Dorsolateral prefrontal cortex (tissue), 122 donors: ENCODE measurements at places on chromosomes 1 and 21.

DNA sequence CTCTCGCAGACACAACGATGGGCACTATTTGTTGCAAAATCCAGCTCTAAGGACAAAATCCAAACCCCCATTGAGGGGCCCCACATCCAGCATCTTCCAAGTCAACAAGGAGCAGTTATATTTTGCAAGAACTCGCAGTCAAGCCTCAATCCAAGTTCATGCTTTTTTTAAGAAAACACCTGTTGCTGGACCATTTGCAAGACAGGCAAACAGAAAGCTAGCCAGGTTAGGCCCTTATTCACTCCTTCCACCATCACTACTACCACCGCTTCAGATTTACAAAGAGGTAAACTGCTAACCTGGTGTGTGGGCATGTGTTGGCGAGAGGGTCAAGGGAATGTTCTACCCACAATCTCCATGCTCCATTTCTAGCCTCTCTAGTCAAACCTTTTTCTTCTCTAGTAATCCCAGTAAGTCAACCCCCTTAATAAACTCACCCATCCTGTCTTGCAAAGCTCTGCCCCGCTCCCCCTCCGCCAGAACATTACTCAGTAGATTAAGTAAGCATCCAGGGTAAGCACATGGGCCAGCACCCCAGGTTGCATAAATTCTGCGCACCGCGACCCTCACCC lies 703 bp downstream of the ERI3 start:
- DNase-seq: no peak

DNA sequence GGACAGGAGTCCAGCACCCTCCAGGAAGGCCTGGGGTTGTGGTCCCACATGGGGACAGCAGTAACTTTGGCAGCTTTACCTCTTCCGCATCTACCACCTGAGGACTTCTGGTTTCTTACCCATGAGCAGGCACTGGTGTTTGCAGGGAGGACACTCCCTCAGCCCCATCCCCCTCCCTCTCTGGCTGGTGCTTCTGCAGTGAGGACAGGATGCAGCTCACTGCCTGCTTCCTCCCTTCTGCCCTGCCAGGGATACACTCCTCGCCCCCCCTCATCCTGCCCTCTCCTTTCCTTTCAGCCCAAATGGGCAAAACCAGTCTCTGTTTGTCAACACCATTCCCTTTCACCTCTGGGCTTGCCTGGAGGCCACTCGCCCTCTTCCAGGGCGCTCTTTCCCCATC lies 62.4 kb downstream of the KIRREL1 start:
- DNase-seq: no peak

DNA sequence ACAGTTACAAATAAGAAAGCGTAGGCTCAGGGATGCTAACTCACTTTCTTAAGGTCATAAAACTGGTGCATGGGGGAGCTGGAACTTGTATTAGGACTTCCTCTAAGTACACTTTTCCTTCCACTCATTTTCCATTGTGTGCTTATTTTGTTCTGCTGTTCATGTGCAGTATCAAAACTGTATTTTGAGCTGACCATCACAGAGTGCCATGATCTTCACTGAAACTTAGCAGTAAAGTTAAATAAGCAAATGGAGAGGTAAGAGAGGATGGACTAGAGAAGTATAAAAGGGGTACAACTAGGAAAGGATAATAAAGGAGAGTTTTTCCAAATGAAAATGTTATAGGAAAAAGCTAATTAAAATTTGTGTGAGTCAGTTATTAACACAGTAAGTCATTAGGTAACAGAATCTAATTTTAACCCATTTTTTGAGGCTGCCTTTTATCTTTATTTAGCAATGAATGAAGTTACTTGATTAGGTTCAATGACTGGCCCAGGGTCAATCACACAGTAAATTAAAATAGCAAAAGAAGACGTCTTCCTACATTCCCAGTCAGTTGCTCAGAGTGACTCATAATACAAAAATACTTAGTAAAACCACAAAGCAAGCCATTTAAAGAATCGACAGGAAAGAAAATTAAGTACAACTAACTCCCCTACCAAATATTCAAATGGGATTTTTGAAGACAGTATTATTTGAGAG lies 165.8 kb upstream of the C1orf105 start:
- DNase-seq: no peak

GRCh38 chr1:116694524-116694923 lies 27.0 kb upstream of the IGSF3 start:
- DNase-seq: no peak

DNA sequence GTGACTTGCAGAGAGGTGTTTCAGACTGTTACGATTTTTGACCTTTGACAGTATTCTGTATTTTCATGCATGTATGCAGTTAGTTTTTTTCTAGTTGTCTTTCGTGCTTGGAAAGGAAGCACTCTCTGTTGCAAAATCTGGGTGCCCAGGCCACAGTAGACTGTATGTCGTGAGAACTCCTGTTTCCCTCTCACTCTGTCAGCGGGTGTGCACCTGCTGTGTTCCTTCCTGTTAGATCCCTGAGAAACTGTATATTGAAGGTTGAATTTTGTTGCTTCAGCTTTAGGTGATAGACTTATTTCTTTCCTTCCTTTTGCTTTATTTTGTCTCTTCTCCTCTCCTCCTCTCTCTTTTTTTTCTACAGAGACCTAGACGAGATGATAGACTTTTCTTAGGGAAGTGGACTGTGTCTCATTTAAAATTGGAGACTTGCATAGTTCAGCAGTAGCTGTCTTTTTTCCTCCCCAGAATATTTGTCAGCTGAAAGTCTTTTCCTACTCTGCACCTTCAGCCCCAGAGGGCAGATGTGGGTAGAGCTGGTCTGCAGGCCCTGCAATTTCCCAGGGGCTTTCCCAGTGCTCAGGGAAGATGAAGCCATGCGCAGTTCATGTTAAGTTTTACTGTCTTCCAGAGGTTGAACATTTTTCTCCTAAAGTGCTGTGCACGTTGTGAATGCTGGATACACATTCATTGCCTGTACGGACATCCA lies 1.4 kb downstream of the TRAPPC10 start:
- no peak for DNase-seq

DNA sequence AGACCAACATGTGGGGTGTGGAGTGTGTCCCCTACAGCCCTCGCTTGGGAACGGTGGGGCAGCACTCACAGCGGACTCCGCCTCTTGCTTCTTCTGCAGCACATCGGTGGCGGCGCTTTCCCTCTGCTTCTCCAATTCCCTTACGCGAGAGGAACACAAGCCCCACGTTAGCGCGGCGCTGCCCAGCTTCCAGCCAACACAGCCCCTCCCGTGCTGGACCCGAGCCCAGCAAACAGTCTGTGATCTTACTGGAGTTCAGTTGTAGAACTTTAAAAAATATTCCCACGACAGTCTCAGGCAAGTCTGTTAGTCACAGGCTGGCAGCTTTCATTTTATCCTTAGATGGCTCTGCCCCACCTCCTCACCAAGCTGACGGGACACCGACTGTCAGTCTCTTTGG lies 13.6 kb downstream of the THAP3 start:
- peak; percentile 81 for DNase-seq

DNA sequence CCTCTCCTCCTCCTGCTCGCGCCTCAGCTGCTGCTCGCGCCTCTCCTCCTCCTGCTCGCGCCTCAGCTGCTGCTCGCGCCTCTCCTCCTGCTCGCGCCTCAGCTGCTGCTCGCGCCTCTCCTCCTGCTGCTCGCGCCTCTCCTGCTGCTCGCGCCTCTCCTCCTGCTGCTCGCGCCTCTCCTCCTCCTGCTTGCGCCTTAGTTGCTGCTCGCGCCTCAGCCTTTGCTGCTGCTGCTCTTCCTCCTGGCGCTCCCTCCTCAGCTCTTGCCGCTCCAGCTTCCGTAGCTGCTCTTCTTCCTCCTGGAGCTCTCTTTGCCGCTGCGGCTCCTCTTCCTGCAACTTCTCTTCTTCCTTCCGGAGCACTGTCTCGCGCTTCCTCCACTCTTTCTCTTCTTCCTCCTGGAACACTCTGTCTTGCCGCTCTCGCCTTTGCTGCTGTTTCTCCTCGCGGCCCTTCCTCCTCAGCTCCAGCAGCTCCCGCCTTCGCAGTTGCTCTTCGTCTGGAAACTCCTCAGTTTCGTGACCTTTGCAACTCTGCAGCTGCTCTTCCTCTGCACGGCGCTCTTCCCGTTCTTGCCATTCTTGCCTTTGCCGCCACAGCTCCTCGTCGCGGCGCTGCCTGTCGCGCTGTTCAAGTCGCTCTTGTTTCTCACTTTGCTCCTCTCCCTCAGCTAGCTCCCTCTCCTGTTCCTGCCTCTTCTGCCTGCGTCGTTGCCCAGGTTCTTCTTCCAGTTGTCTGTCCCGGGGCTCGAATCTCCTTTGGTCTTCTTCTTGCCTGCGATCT lies 3.0 kb downstream of the TCHH start:
- DNase-seq: no peak

GRCh38 chr1:247440001-247440620 lies 17.8 kb downstream of the OR2B11 start:
- no peak for DNase-seq

DNA sequence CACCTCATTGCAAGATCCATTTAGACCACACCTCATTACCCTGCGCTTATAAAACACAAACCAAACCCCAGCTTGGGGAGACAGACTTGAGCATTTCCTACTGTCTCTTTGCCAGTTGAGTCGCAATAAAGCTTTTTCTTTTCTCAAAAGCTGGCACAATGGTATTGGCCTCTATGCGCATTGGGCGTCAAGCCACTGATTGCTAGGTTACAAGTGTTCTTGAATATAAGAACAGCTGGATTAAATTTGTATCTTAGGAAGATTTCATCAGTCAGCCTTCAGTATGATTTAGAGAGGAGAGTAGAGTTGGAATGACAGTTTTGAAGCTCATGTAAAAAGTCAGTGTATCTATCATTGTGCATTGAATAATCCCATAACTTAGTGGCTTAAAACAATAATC lies 84.9 kb upstream of the RAB4A start:
- no peak for DNase-seq

- DNase-seq: no peak
Observed at GRCh38 chr21:32131164-32131563, 147.7 kb downstream of the MIS18A start.

GRCh38 chr1:169118227-169118626 lies 11.7 kb downstream of the ATP1B1 start:
- DNase-seq: no peak

DNA sequence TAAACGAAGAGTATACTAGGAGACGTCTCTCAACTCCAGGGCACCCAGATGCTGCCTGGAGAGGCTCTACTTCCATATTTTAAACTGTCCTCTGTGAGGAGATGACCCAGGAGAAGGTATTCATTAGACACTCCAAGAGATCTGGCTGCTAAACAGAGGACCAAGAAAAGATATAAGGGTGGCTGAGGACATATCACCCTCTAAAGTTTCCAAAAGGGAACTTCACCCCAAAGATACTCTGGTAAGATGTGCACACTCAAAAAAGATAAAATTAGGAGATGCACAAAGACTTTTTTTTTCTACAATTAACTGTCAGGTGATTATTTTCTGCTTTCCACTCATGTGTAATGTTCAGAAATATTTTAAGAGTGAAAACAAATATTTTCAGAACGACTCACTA lies 1.4 kb downstream of the ZNF670 start:
- DNase-seq: no peak

- peak; percentile 26 for DNase-seq
Observed at GRCh38 chr1:53637511-53638359, 101.2 kb downstream of the GLIS1 start.

GRCh38 chr1:242448910-242449645 lies 75.4 kb downstream of the PLD5 start:
- DNase-seq: no peak

DNA sequence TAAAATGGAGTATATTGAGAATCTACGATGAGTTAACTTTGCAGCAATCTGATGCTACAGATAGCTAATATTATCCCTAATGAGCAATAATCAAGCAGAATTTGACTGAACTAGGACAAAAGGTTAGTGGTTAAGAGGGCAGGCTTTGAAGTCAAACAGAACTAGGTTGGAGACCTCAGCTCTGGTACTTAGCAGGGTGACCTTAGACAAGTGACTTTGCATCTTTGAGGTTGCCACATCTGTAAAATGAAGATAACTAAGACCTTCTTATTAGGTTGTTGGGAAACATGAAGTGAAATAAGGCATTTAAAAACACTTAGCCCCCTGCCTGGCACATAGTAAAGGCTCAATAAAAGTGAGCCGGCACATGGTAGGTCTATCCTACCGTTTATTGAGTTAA lies 4.3 kb upstream of the FUCA1 start:
- DNase-seq: no peak

- DNase-seq: no peak
Observed at GRCh38 chr1:19597496-19598309, 46.4 kb upstream of the NBL1 start.

- no peak for DNase-seq
Observed at GRCh38 chr1:184056921-184057555, 5.5 kb downstream of the TSEN15 start.

GRCh38 chr1:41381692-41382479 lies 20.7 kb downstream of the FOXO6 start:
- DNase-seq: no peak

DNA sequence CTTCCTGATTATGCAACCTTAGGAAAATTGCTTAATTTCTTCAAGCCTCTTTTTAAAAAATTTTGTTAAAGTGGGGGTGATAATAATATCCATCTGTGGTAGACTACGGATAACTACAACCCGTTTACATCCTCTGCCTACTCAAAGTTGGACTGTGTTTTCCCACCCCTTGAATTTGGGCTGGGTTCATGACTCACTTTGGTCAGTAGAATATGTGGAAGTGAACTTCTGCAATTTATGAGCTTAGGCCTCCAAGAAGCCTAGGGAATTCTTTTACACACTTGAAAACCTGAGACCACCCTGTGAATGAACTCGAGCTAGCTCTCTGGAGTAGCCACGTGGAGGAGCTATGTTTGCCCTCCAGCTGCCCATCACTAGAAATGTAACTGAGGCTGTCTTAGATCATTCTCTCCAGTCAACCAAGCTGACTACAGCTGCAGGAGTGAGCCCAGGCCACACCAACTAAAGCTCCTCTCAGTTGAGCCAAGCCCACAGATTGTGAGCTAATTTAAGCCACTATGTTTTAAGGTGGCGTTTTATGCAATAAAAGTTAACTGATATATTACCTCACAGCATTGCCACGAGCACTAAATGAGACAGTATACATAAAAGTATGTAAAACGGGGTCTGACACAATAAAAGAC lies 29.6 kb upstream of the CACHD1 start:
- DNase-seq: no peak

DNA sequence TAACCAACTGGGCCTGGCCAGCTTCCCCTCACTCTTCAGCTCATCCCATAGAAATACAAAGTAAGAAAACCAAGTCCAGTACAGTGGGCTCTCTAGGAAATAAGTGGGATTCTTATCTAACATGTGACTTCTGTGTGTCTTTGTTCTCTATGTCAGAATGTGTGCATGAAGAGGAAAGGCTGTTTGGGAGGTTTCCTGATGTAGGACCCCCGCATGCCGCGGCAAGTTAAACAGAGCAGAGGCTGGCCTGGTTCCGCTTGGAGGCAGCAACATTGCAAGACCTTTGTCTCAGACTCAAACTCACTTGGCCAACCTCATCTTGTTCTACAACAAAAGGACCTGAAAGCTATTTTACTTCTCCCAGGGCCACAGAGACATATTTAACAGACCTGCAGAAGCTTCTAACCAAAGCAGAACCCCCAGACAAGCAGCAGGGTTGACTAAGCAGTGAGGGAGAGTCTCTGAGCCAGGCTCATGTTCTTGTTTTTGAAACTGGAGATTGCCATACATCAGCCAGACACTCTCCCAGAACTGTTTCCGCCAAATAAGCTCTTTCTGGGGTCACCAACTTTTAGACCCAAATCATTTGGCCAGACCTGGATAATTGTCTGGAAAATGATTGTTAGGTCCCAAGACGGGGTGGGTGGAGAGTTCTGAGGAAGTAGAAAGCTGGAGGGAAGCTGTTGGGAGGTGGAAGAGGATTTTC lies 6.2 kb downstream of the MTARC2 start:
- DNase-seq: no peak

- peak; percentile 37 for DNase-seq
Observed at GRCh38 chr1:17890056-17890814, 135.1 kb downstream of the ACTL8 start.

GRCh38 chr1:161739865-161740566 lies 9.6 kb upstream of the DUSP12 start:
- DNase-seq: no peak
